ENCODE measurements at places on chromosomes 4 and X.
A peak's percentile ranks its signal among the peaks of the same experiment; 100 is the strongest.

- DNase-seq = peak; percentile 38
Measured at GRCh38 chr4:143667461-143667860, 33.0 kb downstream of the FREM3 start.

- DNase-seq = no peak
Measured at GRCh38 chr4:48011722-48012121, 4.8 kb downstream of the CNGA1 start.

DNA sequence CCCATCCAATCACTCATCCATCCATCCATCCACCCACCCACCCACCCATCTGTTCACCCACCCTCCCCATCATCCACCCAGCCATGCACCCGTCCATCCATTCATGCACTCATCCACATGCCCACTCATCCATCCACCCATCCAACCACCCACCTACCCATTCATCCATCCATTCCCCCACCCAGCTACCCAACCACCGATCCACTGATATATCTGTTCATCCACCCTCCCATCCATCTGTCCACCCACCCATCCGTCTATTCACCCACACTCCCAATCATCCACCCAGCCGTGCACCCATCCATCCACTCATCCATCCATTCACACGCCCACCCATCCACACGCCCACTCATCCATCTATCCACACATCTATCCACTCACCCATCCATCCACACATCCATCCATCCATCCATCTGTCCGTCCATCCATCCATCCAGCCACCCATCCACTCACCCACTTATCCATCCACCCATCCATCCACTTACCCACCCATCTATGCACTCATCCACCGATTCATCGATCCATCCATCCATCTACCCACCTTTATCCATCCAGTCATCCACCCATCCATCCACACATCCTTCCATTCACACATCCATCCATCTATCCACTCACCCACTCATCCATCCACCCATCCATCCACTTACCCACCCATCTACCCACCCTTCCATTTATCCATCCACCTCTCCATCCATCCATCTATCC, 28.4 kb downstream of the ASMTL start:
- DNase-seq = no peak

DNA sequence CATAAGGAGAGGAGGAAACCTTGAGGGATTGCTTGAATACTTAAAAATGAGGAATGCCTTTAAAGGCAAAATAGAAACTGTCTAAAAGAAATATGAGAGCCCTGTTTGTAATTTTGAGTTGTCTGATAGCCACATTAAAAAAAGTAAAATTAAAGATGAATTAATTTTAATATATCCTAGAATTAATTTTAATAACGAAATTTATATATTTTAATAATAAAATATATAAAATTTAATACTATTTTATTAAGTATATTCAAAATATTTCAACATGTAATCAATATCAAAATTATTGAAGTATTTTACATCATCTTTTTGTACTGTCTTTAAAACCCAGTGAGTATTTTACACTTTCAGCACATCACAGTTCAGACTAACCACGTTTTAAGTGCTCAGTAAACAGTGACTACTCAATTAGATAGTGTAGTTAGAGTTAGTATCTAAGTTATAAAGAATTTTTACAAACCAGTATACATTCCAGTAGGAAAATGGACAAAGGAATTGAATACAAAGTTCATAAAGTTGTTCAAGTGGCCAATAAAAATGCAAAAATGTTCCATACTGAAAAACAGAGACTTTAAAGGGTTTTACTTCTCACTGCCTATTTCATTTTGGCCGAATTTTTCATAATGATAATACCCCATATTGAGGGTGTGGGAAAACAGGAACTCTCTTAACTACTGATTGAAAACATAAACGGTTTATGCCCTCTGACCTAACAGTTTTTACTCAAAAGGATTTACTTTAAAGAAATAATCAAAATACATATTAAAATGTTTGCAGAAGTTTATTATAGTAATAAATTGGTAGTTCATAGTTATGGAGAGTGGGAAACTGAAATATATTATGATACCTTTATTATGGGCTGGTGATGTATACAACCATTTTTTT, 2.9 kb downstream of the SLC30A9 start:
- DNase-seq = no peak

GRCh38 chrX:128439159-128439558, 387.0 kb upstream of the ACTRT1 start:
- no peak for DNase-seq

GRCh38 chr4:104206784-104207183, 287.9 kb downstream of the CXXC4 start:
- no peak for DNase-seq

GRCh38 chr4:70737006-70737405, 15.2 kb downstream of the RUFY3 start:
- no peak for DNase-seq

DNA sequence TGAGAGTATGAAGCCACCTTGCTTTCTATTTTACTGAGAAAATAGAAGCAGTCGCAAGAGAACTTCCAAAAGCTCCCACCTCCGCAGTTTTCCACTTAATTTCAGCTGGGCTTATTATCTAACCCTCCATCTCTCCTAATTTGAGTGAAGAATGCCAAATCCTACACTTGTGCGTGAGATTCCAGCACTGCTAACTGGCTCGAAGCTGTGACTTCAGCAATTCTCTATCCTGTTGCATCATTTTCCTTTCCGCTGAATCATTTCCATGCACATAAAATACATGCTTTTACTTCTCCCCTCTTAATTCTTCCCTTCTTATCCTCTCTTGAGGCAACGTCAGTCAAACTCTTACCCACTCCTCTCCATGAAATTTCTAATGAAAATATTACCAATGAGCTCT, 189.5 kb downstream of the GASK1B start:
- DNase-seq = peak; percentile 21

DNA sequence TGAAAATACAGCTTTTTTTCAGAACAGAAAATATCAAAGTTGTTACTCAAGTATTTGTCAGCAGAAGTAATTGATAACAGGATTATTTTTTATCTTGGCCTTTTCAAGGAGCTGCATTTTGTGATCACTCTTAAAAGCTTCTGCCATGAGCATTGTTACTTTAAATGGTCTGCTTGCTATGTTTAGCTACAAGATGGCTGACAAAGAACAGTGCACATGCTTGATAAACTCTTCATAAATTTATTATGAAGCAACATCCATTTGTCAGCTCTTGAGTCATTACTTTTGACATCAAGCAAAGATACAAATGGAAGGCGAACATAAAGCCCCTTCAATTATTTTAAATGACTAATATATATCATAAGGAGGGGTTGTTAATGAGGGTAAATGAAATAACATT, 205.4 kb upstream of the RPS6KA3 start:
- no peak for DNase-seq

GRCh38 chr4:41967392-41967791, 14.2 kb upstream of the DCAF4L1 start:
- no peak for DNase-seq

DNA sequence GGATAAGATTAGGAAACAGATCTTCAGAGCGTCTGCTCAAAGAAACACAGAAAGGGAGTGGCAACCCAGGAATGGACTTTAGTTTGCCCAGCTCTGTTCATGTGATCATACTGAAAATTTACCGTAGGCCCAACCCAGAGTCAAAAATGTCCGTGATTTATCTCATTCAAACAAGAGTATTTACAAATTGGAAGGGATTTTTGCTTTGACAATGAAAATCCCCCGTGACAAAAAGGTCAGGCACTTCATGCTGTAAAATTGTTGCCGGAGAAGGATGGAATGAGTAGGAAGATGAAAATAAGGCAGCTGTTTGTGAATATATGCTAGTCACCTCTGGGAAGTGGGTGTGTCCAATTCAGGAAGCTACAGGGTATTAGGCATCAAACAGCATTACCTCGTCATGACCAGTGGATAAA, 1.2 kb downstream of the SULT1B1 start:
- DNase-seq = no peak

- no peak for DNase-seq
Measured at GRCh38 chr4:123339507-123340380, 56.9 kb upstream of the SPRY1 start.
